ENCODE measurements at places on chromosomes 7 and 10.

DNA sequence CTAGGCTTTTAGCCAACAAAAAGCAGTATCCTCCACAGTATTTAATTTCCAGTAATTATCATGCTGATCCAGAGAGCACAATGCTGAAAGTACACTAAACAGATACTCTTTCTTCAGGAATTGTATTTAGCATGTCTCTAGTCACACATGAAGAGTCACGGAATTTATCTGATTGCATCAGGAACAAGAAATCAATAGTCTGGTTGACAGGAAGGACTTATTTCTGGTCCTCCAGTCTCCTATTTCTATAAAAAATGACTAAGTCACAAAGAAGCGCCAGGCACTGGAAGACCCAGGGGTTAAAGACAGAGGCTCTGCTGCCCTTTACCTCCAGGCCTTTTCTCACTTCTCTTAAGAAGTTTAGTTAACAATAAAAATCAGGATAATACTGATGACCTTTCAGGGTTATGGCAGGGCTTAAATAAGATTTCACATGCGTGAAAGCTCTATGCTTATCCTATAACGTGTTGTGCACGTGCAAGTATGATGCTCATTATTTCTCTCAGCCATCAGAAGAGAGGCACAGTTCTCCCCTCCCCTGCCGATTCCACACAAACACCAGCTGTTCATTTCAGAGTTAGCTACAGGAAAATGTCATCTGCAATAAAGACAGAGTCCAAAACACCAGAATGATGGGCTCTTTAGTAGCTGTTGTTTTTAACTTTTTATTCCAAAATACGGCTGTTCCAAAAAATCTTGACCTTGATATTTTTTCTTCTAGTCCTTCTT lies 36.9 kb downstream of the SLC26A4 start:
- no peak for DNase-seq

DNA sequence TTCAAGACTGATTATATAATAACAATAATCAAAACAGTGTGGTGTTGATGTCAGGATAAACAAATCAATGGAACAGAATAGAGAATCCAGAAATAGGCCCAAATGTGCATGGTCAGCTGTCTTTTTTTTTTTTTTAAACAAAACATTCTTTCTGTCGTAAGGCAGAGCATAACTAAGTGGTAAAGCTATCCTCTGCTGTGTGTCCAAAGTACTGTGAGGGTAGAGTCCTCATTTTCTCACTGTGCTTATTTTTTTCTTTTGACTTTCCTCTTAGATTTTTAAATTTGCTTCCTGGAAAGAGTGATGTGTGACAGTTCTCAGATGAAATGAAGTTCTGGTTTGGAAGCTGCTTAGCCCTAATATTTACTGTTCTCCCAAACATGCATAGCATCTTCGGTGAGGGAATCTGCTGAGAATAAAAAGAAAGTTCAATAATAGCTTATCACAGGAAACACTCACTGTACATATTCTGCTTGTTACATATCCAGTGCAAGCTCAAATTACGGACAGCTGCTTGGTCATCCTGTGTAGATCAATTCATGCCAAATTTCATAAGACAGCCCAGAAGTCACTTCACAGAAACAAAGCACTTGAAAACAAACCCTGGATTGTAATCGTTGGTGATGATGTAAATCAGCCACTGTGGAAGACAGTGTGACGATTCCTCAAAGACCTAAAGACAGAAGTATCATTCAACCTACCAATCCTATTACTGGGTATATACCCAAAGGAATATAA lies 423.9 kb downstream of the NEBL start:
- DNase-seq = no peak

GRCh38 chr7:2165610-2166594 lies 66.8 kb downstream of the MAD1L1 start:
- no peak for DNase-seq

GRCh38 chr7:108603656-108604306 lies 34.1 kb downstream of the DNAJB9 start:
- no peak for DNase-seq

- DNase-seq = no peak
Measured at GRCh38 chr10:94097656-94098055, 103.9 kb downstream of the PLCE1 start.

DNA sequence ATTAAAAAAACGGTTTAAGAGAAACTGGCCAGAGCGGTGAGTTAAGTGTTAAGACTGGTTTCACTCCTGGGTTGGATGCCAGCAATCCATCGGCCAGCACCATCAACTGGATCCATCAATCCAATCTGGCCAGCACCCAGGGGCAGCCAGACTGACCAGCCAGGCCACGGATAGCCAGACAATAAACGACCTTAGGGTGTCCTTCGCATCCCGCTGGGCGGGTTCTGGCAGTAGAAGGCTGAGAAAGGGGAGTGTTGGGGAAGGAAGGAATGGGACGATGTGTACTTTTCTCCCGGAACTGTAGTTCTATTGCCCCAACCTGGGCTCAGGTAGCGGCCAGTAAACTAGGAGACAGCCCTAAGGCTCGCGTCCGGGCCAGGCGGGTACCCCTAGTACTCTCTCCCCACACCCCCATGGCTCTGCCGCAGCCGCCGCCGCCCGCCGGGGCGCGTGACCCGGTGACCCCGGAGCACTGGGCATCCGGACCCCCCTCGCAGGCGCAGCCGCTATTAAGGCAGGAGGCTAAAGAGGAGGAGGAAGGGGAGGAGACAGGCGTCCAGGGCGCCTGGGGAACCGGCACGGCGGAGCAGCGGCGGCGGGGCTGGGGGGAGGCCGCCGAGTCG lies at the start of gene CASD1:
Gene CASD1 (plus strand): TSS at position 546 of the 623 bp plus-strand sequence. CDS start 276 bp downstream, outside the sequence.
- DNase-seq = no peak

DNA sequence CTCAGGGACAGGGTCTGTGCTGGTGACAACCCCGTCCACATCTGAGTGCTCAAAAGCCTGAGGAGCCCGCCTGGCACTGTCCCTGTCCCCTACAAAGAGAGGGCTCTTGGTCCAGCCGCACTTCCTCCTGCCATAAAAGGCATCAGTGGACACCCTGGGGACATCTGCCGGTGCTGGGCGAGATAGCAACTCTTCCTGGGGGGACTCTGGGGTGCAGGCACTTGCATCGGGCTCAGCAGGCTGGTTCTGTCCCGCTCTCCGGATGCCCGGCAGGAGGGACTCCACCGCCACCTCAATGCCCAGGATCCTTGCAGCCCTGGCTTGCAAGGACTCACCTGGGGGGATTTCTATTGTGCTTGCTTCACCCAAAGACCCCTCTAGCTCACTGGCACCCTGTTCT lies 32.8 kb downstream of the JCAD start:
- no peak for DNase-seq

DNA sequence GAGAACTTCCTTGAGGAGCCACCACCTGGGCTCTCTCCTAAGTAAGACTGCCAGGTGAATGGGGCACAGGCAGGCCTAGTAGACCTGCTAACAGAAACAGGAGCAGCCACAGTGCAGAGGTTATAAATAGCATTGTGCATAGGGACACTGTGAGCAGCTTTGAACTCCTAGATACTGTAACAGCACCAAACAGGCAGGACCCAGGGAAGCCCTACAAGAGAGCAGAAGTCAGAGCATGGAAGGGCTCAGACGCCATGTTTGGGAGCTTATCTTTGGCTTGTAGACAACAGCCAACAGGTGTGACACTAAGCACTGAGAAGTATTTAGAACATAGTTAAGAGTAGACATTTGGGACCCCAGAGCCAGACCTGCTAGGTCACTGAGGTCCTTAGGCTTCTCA lies 14.5 kb downstream of the XRCC2 start:
- no peak for DNase-seq

GRCh38 chr7:158603773-158604755 lies 16.4 kb upstream of the PTPRN2 start:
- DNase-seq = no peak

DNA sequence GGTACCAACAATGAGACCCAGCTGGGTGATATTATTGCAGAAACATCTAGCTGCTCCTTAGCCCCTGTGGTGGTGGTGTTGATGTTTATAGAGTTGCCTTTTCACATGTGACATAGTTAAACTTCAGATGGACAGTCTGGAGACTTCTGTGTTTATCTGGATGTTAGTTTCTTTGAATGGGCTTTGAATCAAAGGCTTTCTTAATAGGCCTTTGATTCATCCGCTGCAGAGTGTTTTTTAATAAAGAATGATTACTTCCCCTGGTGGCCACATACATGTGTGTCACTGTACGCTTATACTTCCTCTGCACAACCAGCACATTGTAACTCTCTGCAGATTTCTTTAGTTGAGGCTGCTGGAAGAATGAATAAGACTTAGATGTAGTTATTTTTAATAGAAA lies 221.0 kb downstream of the DYNC1I1 start:
- no peak for DNase-seq

- DNase-seq = peak; percentile 31
Measured at GRCh38 chr7:74417419-74417971, 36.2 kb upstream of the GTF2IRD1 start.

GRCh38 chr7:82347808-82348207 lies 95.8 kb downstream of the CACNA2D1 start:
- no peak for DNase-seq

- DNase-seq = no peak
Measured at GRCh38 chr7:138542183-138542582, 82.1 kb downstream of the TRIM24 start.

DNA sequence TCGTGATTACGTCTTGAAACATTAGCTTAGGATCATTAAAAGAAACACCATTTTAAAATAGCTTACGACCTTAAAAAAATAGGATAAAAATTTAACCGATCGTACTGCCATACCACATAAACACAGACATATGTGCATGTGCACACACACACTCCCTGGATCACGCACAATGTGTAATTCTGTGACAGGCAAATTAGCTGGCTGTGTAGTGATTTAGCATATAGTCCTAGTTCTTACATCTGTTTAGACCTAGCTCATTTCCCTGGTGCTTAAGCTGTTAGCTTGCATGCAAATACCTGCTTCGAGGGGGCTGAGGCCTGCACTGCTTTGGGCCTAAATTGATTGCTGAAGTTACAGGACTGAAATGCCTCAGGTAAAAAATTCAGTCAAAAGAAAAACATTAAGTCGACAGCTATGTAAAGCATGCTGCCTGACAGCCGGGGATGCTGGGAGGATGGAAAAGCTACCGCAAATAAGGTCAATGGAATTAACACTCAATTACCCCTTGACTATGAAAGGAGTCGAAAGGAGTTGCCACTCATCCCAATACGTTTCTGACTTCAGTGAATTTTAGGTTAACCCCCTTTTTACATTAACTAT lies 267.1 kb upstream of the FZD8 start:
- DNase-seq = no peak

DNA sequence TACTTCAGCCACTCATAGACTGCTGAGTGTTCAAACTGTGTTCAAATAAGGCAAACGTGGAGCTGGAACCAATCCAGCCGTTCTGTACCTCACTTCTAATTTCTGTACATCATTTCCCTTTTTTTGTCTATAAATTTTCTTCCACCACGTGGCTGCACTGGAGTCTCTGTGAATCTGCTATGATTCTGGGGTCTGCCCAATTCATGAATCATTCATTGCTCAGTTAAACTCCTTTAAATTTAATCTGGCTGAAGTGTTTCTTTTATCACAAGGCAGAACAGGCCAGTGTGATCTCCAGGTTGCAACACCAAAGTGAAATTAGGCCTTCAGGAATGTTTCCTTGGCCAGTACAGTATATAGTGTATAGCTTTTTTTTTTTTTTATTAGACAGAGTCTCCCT lies 53.5 kb downstream of the DNAJC12 start:
- no peak for DNase-seq

DNA sequence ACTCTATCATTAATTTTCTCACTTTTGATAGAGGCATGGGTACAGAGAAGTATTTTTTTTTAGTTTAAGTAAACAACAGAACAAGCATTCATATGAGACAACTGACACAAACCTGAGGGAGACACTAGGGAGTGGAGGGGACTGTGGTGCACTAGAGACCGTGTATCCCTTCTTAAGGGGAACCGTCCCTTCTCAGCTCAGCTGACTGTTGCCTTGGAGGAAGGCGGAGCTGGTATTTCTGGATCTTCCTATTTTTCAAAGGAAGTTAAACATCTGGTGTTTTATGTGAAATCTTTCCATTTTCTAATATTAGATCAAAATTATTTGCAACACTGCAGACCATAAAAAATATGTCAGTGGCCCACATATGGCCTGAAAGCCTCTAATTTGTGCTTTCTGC lies 113.6 kb upstream of the MACROH2A2 start:
- DNase-seq = no peak

GRCh38 chr7:150979713-150980390 lies 1.7 kb upstream of the KCNH2 start:
- no peak for DNase-seq

GRCh38 chr10:30752481-30752881 lies 122.9 kb upstream of the LYZL2 start:
- DNase-seq = no peak

Measured in astrocyte (in vitro differentiated cells and primary cell).